Activated CD4-positive, CD25-positive, alpha-beta regulatory T cell treated with anti-CD3 and anti-CD28 coated beads, Interleukin-2, amount 50 U/mL, for 16 hours (primary cell): ENCODE measurements at places on chromosomes 1 and 21.

DNA sequence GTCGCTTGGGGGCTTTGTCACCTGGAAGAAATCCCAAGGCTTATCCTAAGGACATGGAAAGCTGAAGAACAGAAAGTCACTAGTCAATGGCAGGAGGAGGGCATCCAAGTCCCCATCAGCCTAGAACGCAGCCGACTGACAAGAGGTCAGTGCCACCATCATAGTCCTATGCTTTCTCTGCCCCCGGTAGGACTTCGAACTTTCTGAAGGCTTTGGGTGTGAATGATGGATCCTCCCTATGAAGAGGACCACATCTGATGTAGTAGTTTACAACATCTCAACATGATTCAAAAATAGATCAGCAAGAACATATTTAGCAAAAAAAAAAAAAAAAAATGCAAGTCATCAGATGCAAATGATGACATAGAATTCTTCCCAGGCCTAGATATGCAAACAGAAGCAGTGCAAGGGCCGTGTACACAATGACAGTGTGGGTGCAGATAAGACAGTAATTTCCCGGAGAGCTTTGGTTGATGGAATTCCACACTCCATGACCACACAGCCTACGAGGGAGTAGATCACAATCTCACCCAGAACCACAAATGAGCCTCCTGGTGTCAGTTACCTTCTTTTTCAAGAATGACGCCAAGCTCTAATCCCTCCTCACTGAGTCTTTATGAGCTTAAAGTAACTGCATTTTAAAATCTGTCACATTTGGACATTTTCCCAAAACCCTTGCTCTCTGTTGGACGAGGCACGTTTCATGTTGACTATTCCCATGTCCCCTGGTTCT is 88.2 kb downstream of the PSMG1 start:
- no peak for DNase-seq

- no peak for DNase-seq
Measured at GRCh38 chr1:90186506-90187322, 191.8 kb downstream of the ZNF326 start.

GRCh38 chr1:153343811-153344717 is 4.6 kb downstream of the PGLYRP4 start:
- no peak for DNase-seq

- DNase-seq, result no peak
Measured at GRCh38 chr1:29481031-29481430, 244.7 kb downstream of the PTPRU start.

GRCh38 chr1:193625255-193625654 is 438.8 kb upstream of the B3GALT2 start:
- no peak for DNase-seq

DNA sequence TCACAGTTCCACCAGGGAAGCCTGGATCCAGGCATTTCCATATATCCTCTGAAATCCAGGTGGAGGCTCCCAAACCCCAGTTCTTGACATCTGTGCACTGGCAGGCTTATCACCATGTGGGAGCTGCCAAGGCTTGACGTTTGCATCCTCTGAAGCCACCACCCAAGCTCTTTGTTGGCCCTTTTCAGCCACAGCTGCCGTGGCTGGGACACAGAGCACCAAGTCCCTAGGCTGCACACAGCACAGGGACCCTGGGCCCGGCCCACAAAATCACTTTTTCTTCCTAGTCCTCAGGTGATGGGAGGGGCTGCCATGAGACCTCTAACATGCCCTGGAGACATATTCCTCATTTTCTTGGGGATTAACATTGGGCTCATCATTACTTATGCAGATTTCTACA is 22.3 kb downstream of the RNPC3 start:
- no peak for DNase-seq

- no peak for DNase-seq
Measured at GRCh38 chr1:58443986-58444868, 102.3 kb downstream of the OMA1 start.
